Heart right ventricle (tissue), 16 donors: ENCODE measurements at places on chromosomes 11 and 22.

DNA sequence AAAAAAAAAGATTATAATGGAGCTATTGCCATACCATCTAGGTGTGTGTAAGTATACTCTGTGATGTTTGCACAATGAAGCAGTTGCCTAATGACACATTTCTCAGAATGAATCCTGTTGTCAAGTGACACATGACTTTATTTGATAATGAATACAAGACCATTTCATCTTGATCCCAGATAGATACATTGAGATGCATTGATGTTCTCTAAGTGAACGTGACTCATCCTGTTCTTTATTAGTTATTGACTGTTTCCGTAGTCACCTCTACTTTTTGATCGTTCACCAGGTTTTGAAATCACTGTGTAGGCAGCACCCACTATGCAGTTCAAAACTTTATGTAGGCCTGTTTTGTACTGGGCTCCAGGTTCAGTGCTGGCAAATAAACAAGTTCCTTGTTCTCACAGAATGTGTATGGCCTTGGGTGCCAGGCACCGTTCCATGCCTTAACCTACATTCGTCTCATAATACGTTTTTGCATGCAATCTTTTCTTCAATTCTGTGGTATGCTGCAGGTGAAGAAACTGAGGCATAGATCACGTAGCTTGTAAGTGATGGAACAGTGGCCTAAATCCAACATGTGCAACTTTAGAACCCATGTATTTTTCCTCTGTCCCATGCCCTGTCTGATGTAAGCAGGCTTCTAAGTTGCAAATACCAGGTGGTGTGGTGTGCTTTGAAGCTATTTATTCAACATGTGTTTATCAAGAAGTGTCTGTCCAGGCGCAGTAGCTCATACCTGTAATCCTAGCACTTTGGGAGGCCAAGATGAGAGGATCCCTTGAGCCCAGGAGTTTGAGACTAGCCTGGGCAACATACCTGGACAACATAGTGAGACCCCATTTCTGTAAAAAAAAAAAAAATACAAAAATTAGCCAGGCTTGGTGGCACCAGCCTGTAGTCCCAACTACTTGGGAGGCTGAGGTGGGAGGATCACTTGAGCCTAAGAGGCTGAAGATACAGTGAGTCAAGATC lies 10.4 kb downstream of the SREBF2 start:
- no peak for DNase-seq
- H3K36me3 ChIP-seq, result peaks cover 8% of the 10 kb centered on the region
- H3K4me1 ChIP-seq, result peaks cover 23% of the 10 kb centered on the region
- H3K4me3 ChIP-seq, result no peak overlapping the region
- no peak overlapping the region for H3K27ac ChIP-seq

GRCh38 chr11:73257342-73258103 lies 14.6 kb upstream of the P2RY6 start:
- no peak overlapping the region for H3K4me3 ChIP-seq
- H3K36me3 ChIP-seq, result no peaks in the 10 kb centered on the region
- no peaks in the 10 kb centered on the region for H3K27me3 ChIP-seq
- no peak for DNase-seq

- H3K27ac ChIP-seq, result no peak overlapping the region
- peak; percentile 59 for DNase-seq
- no peaks in the 10 kb centered on the region for H3K4me1 ChIP-seq
- no peak overlapping the region for H3K4me3 ChIP-seq
Measured at GRCh38 chr11:33970984-33971466, 79.1 kb upstream of the LMO2 start.

GRCh38 chr11:7974668-7975067 lies 9.4 kb upstream of the NLRP10 start:
- no peak for DNase-seq
- no peaks in the 10 kb centered on the region for H3K4me1 ChIP-seq
- H3K4me3 ChIP-seq, result no peak overlapping the region
- H3K36me3 ChIP-seq, result no peaks in the 10 kb centered on the region
- no peaks in the 10 kb centered on the region for H3K27me3 ChIP-seq
- H3K27ac ChIP-seq, result no peak overlapping the region

DNA sequence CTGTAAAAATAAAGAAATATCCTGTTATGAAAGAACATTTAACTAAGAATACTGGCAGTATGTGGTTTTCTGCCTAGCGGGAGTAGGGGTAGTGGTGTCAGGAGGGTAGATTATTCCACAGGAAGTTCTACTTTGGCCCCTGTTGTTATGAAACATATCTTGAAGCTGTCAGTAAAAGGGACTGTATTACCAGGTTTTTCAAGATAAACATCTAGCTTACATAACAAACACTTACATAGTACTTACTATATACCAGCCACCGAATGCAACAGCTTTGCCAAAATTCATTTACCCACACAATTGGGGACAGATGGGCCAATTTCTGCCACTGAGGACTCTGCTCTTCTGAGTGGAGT lies 3.7 kb downstream of the TMEM123 start:
- no peak overlapping the region for H3K4me3 ChIP-seq
- no peaks in the 10 kb centered on the region for H3K36me3 ChIP-seq
- H3K27ac ChIP-seq, result no peak overlapping the region
- H3K4me1 ChIP-seq, result peaks cover 39% of the 10 kb centered on the region
- H3K27me3 ChIP-seq, result no peaks in the 10 kb centered on the region

DNA sequence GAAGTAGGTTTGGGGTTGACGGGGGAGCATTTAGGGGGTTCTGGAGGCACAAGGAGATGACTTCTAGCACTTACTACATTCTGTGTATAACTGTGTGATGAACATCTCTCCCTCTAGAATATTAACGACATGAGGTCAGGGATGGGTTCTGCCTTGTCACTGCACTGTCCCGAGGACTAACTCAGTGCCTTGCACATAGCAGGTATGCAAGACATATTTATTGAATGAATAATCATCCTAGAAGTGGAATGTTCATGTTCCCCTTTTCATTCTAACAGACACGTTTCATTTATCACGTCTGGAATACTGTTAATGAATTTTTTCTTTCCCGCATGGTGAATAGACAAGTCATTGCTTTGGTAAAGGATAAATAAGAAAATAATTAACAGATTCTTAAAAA lies 12.6 kb downstream of the SYT13 start:
- DNase-seq, result no peak
- H3K27ac ChIP-seq, result no peak overlapping the region

DNA sequence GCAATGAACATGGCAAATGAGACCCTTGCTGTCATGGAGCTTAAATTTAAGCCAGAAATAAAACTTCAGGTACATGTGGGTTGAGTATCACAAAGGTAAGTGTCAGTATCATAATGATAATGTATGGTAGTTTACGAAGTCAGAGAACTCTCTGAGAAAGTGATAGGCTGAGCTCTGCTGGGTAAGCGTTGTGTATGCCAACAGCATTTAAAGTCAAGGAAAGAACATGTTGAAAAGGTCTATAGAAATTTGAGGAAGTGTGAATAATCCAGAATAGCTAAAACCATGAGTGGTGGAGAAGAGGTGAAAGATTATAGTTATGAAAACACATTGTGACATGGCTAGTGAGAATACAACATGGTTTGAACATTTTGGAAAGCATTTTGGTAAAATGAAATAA lies 17.4 kb upstream of the CTSC start:
- no peaks in the 10 kb centered on the region for H3K36me3 ChIP-seq
- DNase-seq, result no peak
- H3K27me3 ChIP-seq, result no peaks in the 10 kb centered on the region
- no peak overlapping the region for H3K4me3 ChIP-seq
- H3K27ac ChIP-seq, result no peak overlapping the region
- no peaks in the 10 kb centered on the region for H3K4me1 ChIP-seq

DNA sequence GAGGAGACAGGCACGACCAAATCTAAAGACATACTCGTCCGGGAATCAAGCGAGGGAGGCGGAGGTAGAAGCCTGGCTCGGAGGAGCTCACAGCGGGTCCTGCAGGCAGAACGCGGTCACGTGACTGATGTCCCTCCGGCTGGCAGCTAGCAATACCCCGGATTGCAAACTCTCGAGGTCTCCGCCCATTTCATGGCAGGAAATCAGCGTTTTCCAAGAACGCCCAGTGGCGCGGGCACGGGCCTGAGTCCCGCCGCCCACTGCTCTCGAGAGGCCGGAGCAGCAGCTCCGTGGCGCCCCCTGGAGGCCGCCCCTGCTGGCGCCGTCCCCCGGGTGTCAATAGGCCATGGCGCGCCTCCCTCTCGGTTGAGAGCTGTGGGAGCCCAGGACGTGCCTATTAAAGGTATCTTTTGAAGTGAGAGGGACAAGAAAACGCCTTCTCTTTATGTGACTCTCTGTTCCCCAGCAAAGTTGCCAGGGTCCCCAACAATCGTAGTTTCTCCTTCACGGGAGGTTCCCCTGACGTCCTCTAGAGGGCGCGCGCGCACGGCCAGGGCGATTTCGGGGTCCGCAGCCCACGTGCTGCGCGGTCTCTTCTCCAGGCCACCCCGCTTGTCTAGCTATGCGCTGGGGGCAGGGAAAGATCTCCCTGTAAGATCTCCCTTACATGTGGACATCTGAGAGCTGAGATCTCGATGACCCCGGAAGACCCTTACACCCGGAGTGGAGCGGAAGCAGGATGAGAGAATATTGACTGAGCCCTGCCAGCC lies 37.3 kb upstream of the RBFOX2 start:
- peaks cover 4% of the 10 kb centered on the region for H3K4me1 ChIP-seq
- H3K36me3 ChIP-seq, result no peaks in the 10 kb centered on the region
- no peaks in the 10 kb centered on the region for H3K27me3 ChIP-seq
- peak; percentile 87 for DNase-seq
- H3K27ac ChIP-seq, result peak overlapping the region; percentile 85

- peaks cover 59% of the 10 kb centered on the region for H3K27me3 ChIP-seq
- no peaks in the 10 kb centered on the region for H3K36me3 ChIP-seq
- peaks cover 13% of the 10 kb centered on the region for H3K4me1 ChIP-seq
- H3K4me3 ChIP-seq, result no peak overlapping the region
- H3K27ac ChIP-seq, result no peak overlapping the region
Measured at GRCh38 chr11:72676861-72677341, 2.7 kb upstream of the PDE2A start.
